ENCODE measurements at places on chromosomes 2 and 18.

DNA sequence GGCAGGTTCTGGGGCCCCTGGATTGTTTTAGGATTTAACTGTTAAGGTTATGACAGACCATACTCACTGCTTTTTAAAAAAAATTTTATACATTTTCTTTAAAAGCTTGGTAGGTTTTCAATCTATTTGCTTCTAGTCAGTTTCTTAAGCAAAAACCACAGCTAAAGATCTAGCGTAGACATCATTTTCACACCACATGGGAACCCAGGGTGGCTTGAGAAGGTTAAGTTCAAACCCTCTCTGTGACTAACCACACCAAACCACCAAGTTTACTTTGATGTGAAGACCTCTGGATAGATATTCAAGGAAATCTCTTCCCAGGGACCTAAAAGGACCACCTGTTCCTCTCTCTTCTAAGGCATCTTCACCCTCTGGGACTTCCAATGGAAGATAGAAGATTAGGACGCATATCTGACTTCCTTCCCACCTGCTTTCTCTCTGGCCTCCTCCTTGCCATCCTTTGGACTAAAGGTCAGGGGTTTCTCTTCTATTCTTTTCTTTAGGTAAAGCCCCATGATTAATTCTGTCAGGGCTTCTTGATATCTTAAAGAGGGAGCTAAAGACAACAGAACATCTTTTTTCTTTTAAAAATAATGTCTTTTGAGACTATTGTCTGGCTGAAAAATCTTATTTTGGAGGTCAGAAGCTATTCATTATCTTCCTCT is 32.3 kb downstream of the FOSL2 start:
- DNase-seq: no peak

DNA sequence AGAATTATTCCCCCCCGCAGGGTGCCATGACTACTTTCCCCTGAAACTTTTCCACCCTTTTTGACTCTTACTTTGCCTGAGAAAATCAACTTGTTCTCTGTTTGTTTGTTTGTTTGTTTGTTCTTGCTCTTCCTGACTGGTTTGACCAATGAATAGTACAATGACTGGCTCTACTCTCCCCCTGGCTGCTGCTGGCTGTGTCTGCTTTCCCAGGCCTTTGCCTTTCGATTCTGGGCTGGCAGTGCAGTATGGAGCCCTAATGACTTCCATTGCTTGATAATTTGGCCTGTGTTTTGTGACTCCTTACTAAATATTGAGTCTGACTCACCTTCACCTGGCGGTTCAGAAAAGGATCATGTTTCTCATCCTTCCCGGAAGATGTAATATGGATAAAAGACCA is 241.1 kb downstream of the TMEM182 start:
- no peak for DNase-seq

DNA sequence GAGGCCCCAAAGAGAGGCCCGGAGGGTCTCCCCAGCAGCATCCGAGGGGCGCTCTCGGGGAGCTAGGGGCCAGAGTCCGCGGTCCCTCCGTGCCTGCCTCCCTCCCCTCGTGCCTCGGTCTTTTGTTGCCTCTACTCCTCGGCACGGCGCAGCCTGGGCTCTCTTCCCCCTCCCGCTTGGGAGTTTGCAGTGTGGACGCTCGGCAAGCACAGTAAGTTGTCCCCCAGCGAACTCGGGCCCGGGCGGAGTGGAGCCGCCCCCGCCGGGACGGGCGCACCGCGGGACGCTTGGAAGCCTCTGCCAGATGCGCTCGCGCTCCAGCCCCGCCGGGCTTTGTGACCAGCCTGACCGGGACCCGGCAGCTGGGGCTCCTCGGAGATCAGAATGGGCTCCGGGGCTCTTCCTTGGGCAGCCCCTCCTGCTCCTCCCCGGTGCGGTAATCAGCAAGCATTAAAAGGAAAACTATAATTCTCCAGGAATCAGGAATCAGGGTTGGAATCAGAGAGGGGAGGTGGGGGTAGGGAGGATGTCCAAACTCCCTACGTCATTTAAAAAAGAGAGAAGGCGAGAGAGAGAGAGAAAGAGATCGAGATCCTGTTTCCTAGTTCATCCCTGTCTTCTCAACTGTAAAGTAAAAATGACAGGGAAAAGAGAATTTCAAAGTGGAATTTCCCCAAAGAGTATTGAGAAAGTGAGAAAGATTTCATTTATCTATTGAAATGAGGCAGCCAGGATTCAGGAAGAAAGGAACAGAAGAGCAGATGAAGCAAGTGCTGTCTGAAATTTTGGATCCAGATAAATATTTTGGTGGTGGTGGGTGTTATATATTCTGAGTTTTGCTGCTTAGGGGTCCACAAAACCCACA is 786 bp upstream of the TMEM200C start:
- no peak for DNase-seq

GRCh38 chr2:221895366-221896121 is 323.4 kb upstream of the EPHA4 start:
- no peak for DNase-seq

DNA sequence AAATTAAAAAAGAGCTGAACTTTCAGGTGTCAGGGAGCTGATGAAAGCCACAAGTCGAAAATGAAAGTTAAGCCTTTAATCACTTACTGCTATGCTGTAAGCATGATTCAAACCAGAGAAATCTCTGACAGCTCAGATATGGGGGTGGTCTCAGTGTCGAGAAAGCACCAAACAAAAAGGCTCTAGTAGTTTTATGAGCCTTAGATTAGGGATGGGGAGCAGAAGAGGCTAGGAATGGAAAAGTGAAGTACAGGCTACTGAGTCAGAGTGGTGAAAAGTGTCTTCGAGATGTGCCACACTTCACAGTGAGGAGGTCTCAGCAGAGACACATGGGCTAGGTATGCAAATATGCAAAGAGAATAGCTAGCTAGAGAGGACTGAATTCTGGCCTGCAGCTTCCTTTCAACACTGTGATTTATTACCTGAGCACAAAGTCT is 482.2 kb downstream of the SPAG16 start:
- DNase-seq: peak; percentile 15

DNA sequence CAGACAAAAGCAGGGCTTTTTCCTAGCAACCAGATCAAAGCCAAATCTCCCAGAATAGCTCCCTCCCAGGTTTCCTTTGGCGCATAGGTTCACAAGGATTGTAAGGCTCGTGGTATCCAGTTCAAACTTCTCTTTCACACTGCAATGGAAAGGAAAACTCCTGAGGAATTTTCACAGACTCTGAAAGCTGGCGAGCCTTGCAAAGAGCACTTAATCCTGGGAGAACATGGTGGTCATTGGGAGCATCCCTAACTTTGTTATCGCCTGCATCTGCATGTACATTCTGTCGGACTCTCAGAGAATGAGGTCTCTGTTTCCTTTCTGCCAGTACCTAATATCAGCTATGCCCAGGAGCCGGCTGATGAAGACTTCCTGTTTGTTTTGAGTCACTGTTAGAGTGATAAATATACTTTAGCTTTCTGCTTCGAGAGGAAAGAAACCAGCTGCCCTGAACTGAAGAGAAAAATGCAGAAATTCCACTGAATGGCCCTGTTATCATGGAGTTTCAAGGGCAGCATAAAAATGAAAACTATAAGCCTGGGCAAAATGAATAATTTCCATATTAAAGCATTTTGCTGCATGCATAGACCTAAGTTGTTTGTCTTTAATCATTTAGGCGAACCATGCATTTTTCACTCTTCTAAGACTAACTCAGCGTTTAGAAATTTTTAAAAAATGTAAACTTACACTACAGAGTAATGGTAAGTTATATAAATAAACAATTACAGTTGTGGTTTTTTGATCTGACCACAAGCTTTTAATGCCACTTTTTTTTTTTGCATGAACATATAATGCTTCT is 76.4 kb upstream of the ZEB2 start:
- no peak for DNase-seq

GRCh38 chr2:120930864-120931263 is 195.2 kb downstream of the GLI2 start:
- no peak for DNase-seq

DNA sequence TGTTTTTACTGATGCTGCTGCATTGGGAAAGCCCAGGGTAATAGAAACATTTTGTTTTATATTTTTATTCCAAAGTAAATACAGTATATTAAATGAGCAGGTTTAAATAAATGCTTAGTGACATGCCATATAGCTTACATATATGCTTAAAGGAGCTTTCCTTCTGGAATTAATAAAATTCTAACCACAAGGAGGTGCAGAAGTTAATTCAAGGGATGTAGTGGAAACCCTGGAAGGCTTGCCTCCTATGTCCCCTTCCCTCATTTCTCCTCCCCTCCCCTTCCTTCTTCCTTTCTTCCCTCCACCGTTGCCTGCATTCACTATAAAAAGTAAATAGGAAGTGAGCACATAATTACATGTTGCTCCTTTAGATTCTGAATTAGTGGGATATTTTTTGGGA is 96.3 kb downstream of the UBE2E3 start:
- DNase-seq: no peak

GRCh38 chr2:186995092-186995491 is 146.1 kb upstream of the ZSWIM2 start:
- DNase-seq: peak; percentile 12

GRCh38 chr18:32358075-32358474 is 112.6 kb downstream of the GAREM1 start:
- no peak for DNase-seq

DNA sequence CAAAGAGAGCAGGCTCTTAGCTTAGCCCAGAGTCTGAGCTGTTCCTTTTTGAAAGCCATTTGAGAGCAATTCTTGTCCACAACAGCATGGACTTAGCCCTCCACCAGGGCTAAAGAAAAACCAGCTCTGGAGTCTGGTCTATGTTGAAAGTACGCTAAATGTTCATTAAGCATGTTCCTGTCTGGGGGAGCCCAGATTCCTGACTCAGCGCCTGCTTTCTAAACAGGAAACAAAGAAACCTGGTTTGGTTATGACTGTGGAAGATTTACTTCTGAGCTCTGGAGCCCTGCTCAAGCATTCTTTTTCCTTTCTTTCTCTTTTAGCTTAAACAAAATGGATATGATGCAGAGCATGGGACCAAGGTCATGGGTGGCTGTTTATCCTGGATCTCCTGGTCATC is 279.8 kb downstream of the RBM43 start:
- no peak for DNase-seq

- DNase-seq: peak; percentile 99
Observed at GRCh38 chr2:224101820-224102630, 62.9 kb upstream of the SERPINE2 start.

- DNase-seq: no peak
Observed at GRCh38 chr2:8489221-8489620, 192.6 kb upstream of the ID2 start.

Data from GM04503 (cell line).